ENCODE measurements at places on chromosomes 5 and 9.

DNA sequence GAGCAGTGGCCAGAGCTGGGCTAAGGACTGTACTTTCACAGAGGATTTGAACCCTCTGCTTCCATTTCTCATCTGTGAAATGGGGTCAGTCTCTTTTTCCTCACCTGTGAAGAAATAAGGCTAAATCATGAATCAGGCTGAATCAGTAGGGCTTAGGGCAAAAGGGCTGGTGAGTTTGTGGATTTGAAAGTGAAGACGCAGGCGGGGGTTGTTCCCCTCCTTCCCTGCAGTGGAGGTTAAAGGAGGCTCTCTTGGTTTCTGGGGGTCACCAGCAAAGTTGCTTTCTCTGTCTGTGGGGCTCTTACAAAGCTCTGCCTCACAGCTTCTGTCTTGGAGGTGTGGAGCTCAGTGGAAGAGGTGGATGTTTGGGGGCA is 17.6 kb upstream of the NDST1 start:
- DNase-seq, result no peak

- DNase-seq, result no peak
These were observed 37.2 kb upstream of the COL15A1 start for GRCh38 chr9:98906273-98907040.

GRCh38 chr5:73534011-73534644 is 31.3 kb downstream of the ANKRA2 start:
- no peak for DNase-seq

- no peak for DNase-seq
These were observed 15.4 kb upstream of the ZNF366 start for GRCh38 chr5:72522607-72523006.

- DNase-seq, result no peak
These were observed 6.1 kb upstream of the PLGRKT start for GRCh38 chr9:5443850-5444249.

DNA sequence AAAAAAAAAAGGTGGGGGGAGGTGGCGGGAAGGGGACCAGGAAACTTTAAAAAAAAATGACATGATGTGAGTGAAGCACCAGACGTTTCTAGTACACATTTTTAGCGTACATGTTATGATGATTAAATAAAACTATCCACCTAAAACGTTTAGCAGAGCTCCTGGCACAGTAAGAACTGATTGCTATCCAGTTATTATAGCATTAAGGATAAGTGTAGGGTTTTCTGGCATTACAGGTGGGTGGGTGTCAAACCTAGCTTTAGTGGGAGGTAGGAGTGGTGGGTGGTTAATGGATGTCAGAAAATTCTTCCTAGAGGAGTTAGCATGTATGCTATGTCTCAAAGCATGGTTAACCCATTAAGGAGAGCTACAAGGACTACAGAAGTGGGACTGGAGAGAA is 2329.5 kb downstream of the MAT2B start:
- no peak for DNase-seq

DNA sequence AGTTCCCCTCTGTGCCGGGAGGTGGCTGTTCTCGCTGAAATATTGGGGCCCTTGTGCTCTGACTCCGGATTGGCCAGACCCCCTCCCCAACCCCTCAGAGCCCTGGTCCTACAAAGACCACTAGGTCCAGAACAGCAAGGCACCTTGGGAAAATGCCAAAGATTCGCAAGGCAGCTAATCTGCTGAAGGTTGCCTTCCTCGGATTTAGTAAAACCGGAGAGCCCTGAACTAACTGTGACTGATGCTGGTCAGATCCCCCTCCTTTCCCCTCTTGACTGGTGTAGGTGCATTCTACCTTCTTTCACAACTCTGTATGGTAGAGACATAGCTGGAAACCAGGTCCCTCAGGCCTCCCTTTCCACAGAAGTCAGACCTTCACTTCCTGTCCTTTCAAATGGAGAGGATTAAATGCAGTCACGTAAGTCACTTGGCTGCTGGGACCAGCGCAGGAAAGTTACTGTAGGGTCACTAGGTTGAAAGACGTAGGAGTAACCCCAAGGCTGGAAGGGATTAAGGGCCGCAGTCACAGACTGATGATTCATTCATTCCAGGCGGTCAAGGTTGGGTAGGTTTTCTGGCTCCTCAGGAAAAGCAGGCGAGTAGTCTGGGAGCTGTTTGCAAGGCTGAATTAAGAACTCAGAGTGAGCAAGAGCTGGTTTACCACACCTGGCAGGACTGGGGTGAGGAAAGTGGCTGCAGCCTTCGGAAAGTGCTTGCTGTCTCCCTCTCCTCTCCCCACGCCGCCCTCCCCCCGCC is 5.3 kb downstream of the BARX1 start:
- DNase-seq, result no peak

- no peak for DNase-seq
These were observed 20.5 kb downstream of the RAPGEF1 start for GRCh38 chr9:131719262-131719908.

DNA sequence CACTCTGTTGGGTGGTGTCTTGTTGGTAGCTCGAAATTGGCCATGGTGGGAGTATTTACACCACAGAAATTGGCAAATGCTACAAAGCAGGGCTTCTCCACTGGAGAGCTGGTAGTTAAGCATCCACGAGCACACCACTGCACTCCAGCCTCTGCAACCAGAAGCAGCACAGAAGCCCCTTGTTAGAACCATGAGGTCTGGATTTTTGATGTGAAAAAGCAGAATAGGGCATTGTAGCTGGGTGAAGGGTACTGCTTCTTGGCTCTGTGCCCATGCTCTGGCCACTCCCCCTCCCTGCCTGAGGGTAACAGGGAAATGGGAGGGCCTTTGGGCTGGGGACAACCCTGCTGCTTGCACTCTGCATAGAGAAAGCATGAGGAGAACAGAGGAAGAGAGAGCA is 81.2 kb upstream of the UBTD2 start:
- no peak for DNase-seq

DNA sequence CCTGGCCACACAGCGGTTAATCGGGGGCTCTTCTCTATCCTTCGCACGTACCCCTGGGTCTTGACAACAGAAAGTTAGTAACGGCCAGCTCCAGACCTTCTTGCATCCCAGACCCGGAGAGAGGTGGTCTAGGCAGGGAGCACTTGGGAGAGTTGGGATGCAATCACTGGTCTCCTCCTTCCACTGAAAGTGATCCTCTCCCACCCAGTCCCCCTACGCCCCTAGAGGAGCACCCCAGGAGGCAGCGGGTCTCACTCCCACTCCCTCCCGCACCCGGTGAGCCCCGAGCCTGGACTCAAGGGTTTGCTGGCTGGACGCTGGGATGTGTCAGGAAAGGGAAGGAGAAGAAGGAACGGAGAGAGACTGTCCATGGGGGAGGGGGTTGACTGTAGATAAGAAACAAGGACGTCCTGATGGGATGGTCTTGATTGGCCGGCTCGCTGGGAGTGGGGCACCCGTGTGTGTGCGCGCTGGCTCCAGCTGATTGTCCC is 2.0 kb downstream of the RORB start:
- no peak for DNase-seq

DNA sequence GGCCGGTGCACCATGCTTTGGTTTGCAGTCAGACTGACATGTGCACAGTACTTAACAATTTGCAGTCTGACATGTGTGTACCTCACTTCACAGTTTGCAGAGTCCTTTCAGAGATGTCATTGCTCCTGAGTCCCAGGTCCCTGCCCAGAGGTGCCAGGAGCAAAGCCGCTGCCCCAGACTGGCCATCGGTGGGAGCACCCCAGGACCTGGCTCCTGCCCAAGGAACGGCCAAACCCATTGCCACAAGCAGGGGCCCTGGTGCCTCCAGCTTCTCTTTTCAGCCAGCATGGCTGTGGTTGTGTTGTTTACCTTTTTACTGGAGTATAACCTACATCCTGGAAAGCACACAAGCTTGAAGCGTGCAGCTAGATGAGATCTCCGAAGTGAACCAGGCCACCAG is 28.6 kb downstream of the RASGEF1C start:
- no peak for DNase-seq

DNA sequence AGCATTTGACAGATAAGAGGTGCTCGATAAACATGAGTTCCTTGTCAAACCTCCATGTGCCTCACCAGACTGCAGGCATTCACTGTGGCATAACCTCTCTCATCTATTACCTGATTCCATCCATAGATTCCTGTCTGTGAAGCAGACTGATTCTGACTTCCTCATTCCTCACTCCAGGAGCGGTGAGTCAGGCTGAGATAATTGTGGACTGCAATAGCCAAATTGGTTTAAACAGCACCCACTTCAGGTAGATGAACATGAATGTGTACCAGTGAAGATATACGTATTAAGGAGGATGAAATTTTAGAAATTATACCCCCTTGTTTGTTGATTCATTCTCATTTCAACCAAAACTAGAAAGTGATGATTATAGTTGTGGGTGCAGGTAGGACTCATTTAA is 391.2 kb downstream of the HINT1 start:
- no peak for DNase-seq

DNA sequence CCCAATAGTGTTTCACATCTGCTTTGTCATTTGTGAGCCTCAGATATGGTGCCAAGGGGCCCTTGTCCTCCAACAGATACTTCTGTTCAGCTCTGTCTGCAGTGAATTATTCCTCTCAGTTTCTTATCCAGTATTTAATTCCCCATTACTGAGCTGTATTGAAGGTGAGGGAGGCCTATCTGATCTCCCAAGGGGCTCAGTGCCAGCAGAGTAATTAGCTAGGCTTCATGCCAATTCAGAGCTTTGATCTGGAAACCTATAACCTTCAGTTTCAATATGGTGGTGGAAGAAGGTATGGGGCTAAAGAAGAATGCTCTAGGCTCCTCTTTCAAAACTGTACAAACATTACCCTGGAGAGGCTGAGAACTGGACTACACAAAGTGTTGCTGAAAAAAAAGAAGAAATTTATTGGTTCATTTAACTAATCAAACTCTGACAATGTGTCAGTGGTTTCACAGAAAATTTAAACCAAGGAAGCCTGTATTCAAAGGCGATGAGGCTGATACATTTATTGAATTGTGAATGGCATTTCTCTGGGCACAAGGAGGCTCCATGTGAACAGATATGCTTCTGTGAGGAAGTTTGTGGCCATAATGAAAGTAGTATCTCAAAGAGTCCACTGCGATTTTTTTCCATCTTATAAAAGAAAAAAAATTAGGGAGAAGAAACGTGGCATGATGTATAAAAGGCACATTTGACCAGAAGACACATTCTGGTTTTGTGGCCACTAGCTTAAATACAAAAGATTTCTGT is 397.8 kb downstream of the TLE4 start:
- no peak for DNase-seq

- DNase-seq, result no peak
These were observed 104.6 kb upstream of the SARDH start for GRCh38 chr9:133842721-133843227.

GRCh38 chr5:113824307-113824706 is 310.8 kb downstream of the YTHDC2 start:
- no peak for DNase-seq

DNA sequence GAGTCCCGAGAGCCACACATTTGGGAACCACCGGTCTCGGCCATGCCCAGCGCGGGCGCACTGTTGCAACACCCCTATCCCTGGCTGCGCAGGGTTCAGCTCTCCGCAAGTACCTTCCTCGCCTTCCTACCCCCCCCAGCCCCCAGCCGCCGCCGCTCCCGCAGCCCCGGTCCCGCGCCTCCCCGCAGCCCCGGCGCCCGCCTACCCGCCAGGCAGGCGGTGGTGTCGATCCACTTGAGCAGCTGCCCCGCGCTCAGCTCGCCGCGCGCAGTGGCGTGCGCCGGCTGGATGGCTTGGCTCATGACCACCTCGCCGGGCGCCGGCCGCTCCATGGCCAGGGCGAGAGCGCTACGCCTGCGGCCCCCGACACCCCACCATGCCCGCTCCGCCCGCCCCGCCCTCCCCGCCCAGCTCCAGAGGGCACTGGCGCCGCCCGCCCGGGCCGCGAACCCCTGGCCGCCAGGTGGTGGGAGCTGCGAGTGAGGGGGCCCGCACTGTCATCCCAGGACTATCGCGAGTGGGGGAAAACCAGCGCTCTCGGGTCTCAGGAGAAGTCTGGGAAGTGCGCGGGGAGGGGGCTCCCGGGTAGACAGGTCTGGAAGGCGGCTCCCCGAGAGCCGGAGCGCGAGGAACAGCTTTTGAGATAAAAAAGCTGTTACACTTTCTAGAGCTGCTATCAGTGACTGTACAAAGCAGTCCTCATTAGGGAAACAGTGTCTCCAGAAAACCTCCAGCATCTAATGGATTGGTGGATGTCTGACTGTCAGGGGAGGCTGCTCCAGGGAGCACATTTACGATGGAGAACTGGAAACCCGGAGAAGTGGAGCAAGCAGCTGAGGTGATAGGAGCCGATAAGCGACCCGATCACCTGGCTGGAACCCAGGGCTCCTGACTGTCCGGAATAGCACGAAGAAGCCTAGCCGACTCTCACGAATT is at the start of gene ACOT12:
ACOT12 (minus strand) TSS at position 352 of the 936 bp plus-strand sequence; CDS start at position 332, 20 bp downstream.
- no peak for DNase-seq

DNA sequence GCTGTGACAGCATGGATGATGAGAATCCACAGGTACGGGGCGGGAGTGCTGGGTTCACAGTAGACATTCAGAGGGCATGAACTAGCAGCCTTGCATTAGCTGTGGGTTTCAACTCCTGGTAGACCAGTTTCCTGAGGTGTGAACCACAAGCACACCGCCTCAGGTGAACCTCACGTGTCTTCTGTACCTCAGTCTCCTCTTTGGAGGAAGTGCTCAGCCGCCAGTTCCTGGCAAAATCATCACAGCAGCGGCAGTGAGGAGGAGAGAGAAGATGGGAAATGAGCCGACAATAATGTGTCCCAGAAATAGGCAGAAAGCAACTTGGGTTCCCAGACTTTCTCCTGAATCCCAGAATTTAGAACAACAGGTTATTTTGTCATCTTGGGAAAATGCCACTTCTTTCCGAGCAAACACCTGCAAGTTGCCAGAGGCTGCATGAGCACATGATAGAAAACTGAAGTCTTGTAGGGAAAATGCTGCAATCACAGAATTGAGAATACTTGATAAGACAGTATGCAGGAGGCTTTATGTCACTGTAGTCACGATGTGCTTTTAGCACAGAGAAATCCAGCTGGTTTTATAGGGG is 258.5 kb downstream of the AOPEP start:
- DNase-seq, result no peak

GRCh38 chr9:100720922-100721321 is 143.0 kb downstream of the CAVIN4 start:
- no peak for DNase-seq

DNA sequence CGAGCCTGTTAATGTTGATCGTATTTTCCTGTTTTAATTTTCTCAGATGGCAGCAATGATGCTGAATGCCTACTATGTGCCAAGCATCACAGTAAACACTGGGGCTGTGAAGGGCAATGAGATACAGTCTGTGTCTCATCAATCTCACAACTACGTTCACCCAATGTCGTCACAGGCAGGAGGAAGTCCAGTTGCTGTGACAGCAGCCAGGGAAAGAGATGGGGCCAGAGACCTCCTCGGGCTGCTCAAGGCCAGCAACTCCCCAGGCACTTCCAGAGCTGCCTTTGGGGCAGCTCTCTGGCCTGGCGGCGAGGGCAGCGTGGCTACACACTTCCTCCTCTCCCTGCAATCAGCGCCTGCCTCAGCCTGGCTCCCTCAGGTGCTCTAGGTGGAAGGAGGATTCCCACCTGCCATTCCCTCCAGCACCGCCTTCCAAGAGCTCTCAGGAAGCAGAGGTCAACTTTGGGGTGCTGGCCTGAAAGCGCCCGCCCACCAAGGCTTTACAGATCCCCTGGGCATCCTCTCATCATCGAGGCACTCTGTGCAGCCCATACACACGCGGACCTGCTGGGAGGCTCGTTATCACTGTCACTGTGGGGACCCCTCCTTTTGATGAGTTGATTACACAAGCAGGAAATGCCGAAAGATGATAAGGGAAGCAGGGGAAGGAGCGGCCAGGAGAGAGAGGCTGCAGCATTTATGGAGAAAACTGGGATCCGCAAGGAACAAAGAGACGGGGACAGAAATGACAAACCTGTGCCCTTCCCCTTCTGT is 159.2 kb downstream of the ZDHHC21 start:
- DNase-seq, result no peak
